Stimulated activated CD8-positive, alpha-beta memory T cell treated with anti-CD3 and anti-CD28 coated beads, Interleukin-7, amount 100 ng/mL, for 24 hours (primary cell): ENCODE measurements at places on chromosomes 6 and 20.

DNA sequence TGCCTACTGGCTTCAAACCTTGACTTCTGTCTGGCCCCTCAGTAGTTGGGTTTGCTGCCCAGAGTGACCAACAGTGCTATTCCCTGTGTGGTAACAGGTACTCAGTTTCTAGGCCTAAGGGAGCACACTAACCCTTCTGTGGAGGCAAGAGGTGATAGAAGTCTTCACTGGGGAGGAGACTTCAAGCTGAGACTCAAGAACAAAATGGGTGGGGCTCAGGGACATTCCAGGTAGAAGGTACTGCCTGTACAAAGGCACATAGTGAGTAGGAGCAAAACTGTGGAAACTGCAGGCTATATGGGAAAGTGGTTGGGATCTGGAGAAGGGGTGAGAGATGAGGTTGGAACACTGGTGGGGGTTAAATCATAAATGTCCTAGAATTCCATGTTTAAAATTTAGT is 2.3 kb upstream of the SCAND1 start:
- no peak for DNase-seq

- no peak for DNase-seq
Measured at GRCh38 chr20:3933218-3933617, 44.0 kb downstream of the PANK2 start.

DNA sequence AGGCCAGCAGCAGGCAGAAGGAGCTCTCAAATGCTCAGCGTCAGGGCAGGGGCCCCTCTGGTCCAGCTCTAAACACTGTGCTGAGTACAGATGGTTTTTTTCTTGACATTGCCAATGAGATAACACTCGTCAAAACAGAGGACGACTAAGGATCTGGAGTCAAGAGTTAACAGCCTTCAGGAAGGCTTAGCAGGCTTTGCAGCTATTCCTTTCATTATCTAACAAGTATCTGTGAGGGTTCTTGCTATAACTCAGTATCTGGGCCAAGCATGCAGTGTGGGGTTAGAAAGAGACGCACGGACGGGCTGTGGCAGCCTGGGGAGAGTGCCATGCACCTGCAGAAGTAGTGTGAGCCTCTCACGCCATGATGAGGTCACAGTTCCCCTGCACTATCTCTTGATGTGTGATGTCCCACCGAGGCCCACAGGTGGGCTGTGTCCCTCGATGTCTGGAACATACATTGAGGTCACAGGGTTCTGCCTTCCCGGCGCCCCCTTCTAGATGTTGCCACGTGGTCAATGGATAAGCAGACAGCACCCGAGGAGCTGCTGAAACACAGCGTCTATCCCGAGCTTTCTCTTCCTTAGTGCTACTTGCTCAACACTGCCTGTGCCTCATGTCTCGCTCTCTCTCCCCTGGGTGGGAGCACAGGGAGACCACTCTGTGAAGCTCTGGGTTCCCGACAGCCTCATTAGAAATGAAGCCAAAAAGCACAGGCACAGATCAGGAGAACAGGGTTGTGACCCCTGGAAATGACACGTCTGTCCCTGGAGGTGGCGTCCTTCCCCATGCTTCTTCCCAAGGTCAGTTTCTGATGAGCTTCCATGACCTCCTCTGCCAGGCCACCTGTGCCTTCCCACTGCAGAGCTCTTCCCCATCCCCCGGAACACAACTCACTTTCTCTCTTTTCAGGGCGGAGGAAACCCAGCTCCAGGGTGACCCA is 85.5 kb upstream of the RPS6KA2 start:
- DNase-seq: no peak

DNA sequence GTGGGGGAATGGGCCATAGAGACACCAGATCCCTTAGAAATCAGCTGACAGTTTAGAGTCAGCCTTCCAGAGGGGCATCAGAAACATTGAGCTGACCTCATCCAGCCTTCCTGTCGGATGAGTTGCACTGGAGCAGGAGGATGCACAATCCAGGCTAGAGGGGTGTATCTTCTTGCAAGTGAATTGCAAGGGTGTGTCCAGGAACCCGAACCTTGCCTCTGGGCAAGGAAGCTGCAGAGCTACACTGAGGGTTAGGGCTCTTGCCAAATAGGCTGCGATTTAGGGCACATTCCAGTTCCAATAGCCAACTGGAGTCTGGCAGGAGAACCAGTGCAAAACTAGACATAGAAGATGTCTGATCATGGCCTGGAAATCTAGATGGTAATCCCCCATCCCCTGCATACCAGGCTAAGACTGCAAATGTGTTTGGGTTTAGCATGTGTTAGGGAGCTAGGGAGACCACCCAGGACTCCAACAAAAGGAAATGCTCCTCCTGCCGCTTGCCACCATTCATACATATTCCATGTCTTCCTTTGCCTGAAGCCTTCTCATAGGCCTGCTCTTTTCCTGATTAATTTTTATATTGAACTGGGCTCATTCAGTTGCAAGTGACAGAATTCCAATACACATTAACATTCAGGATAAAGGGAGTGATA is 6.3 kb upstream of the UTRN start:
- DNase-seq: no peak

DNA sequence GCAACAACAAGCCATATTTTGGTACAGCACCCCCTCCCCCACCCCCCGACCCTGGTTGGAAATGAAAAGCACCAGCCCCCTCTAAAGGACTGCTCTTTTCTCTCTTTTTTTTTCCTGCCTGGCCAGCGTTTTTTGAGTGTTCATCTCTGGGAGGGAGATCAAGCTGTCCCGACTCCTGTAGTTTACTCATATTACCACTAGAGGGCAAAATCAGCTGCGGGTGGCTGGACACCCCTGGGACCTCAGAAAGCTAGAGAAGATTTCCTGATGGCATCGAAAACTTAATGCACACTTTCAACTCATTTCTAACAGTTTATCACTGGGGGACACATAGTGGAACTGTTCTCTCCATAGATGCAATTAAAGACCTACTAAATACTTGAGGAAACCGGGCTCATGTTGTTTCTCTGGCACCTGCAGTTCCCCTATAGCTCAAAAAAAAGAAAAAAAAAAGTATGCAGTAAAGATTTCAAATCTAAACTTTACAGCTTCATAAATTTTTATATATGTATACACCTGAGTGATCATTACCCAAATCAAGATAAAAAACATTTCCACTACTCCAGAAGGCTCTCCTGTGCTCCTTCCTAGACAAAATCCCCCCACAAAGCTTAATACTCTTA is 24.4 kb downstream of the CNBD2 start:
- no peak for DNase-seq

- DNase-seq: no peak
Measured at GRCh38 chr6:25387911-25388310, 108.7 kb downstream of the CARMIL1 start.
